Fibroblast of villous mesenchyme (primary cell): ENCODE measurements at places on chromosomes 4 and X. TPM values are rescaled to one million over a fixed set of nuclear protein-coding genes. Genes with fewer than 3 reads are reported as not detected.
A peak's percentile ranks its signal among the peaks of the same experiment; 100 is the strongest.

GRCh38 chrX:2635342-2635741 is 55.8 kb upstream of the CD99 start:
- peak; percentile 48 for DNase-seq

- peak; percentile 8 for DNase-seq
Observed at GRCh38 chr4:12555011-12555410, 929.1 kb downstream of the RAB28 start.

- DNase-seq = peak; percentile 93
Observed at GRCh38 chr4:7890635-7891393, 48.8 kb downstream of the AFAP1 start.

- no peak for DNase-seq
Observed at GRCh38 chrX:133983974-133984845, 1.2 kb downstream of the GPC3 start.

The SLC26A1 gene
- total RNA-seq = under 0.01 and 0.32 TPM in 2 replicates

GRCh38 chr4:128564081-128564630 is 245.3 kb upstream of the JADE1 start:
- DNase-seq = no peak

- DNase-seq = no peak
Observed at GRCh38 chr4:82885410-82885809, 5.5 kb downstream of the SEC31A start.

DNA sequence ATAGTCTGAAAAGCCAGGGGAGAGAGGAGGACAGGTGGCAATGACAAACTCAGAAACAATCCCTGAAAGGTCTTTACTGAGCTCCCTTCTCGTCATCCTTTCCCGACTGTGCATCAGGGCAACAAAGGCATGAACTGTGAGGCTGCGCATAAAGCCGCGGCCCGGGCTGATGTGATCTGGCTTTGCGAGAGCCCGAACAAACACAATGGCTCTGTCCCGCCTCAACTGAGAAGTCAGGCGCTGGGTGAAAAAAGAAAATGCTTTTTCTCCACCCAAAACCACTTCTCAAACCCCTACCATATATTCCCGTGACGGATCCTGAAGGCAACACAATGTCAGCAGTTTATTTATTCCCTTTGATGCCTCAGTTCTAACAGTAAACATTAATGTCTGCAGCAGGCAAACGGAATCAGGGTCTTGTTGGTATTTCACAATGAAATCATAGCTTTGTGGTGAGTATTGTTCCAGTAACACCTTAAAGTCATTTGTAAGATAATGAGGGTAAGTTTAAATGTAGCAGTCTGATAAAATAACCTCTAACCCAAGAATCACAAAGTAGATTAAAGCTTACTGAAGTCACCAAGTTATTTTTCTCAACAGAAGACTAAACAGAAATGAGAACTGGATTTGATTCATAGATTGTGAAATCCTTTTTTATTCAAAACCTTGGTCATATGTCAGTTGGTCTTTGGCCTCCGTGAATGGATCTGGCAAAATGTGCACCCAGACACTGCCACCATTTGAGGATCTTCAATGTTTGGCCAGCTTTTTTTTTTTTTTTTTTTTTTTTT is 67.4 kb downstream of the APBB2 start:
- DNase-seq = peak; percentile 56

GRCh38 chr4:114287079-114287696 is 307.7 kb upstream of the ARSJ start:
- no peak for DNase-seq

The KCND1 gene
- total RNA-seq = 0.32 and 2.6 TPM in 2 replicates

The CLDN22 gene
- under 0.01 TPM in 1 of 2 replicates, not detected in the other for total RNA-seq

The CAMK2D gene
- 84.4 and 161 TPM in 2 replicates for total RNA-seq

DNA sequence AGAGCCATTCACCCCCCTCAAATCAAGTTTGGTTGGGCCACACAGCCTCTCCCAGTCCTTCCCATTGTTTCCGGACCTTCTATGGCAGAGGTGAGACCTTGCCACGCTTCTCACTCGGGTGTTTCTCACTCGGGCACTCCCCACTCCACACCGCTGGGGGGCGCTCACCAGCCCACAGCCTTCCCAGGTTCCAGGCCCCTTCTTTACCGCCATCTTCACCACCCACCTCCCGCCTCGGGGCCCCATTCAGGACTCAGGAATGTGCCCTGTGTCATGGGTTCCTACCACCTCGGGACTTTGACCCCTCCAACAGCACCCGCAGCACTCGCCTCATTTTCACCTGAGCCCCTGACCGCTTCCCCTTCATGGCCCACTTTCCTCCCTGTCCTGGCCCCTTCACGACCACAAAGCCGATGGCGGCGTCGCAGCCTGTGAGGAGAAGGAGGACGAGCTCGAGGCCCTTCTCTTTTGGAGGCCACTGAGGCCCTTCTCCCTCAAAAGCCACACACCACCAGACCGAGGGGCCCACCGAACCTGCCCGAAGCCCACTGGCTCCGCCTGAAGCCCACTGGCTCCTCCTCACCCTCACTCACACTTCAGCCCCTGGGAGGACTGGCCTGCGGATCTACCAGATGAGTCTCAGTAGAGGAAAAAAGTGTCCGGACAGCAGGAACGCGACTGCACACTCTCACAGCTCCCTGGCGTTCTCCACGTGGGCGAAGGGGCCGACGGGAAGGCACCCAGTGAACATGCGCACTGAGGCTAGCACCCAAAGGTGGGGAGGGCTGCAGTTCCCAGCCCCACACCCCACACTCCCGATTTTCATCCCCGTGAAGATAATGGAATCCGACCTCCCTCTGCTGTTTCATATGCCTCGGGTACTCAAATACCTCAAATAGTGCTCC is at the start of gene PAGE1:
Gene PAGE1, minus strand, starts transcription at position 709 of the 905 bp plus-strand sequence. CDS start 1,214 bp downstream, outside the sequence.
- no peak for DNase-seq

DNA sequence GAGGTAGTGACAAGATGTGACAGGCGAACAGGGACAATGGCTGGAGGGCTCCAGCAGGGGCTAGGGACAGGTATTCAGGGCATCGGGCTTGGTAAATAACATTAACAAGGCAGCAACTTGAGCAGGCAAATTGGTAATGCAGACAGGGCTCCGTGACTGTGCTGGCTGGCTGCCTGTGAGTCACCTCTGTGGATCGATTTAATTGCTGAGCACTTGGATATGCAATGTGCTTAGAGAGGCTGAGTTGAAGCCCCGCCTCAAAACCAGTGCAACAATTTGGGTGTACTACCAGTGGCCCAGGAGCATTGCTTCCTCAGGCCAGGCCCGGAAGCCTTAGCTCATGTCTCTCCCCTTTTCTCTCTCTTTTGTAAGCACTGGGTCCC is 19.5 kb downstream of the CNGA2 start:
- DNase-seq = peak; percentile 19

GRCh38 chr4:188984518-188984917 is 845.3 kb downstream of the TRIML1 start:
- DNase-seq = no peak

- no peak for DNase-seq
Observed at GRCh38 chr4:15676899-15677298, 4.7 kb upstream of the FAM200B start.

GRCh38 chrX:77617206-77617605 is 168.8 kb downstream of the ATRX start:
- no peak for DNase-seq

DNA sequence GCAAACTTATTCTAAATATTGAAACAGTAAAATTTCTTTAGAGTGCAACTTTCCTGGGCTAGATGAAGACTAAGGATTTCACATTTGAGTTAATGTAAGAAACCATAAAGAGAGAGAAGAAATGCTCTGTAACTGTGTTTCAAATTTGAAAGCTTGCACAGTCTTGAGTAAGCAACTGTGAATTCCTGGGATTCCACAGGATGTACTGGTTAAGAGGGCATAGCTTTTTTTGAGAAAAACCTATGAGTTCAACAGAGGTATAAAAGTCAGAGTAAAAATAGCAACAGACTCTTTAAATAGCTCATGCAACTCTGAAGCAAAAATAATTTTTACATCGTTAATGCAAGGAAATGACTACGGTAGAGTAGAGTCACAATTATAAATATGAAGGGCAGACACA is 25.5 kb downstream of the ZNF330 start:
- DNase-seq = peak; percentile 61

- DNase-seq = no peak
Observed at GRCh38 chr4:136861091-136861490, 671.2 kb downstream of the PCDH18 start.

- peak; percentile 31 for DNase-seq
Observed at GRCh38 chr4:113146876-113147358, 97.5 kb downstream of the ANK2 start.

The PCSK1N gene
- 0.32 TPM in 1 of 2 replicates, not detected in the other for total RNA-seq

- DNase-seq = no peak
Observed at GRCh38 chrX:48592971-48593370, 4.3 kb upstream of the WDR13 start.

DNA sequence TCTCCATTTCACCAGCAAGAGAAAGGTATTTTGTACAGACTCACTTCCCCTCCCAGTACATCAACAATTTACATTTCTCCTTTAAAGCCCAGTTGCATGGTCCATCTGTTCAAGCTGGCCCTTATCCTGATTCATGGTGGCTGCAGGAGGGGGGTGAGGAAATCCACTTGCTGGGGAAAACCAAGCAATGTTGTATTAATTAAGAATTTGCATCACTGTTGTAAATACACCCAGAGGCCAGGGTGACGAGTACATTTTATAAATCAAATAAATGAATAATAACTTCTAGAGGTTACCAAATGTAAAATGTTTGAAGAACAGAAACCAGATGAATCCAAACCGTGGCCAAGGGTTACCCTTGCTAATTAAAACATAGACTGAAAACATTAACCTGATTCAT is 395.9 kb upstream of the INTU start:
- peak; percentile 82 for DNase-seq

GRCh38 chr4:7806338-7807090 is 133.1 kb downstream of the AFAP1 start:
- peak; percentile 87 for DNase-seq

GRCh38 chr4:146273204-146273901 is 59.0 kb downstream of the REELD1 start:
- DNase-seq = no peak

GRCh38 chrX:110563282-110563681 is 204.6 kb downstream of the RTL9 start:
- no peak for DNase-seq

The UGT2B15 gene
- total RNA-seq = not detected in 2 replicates

DNA sequence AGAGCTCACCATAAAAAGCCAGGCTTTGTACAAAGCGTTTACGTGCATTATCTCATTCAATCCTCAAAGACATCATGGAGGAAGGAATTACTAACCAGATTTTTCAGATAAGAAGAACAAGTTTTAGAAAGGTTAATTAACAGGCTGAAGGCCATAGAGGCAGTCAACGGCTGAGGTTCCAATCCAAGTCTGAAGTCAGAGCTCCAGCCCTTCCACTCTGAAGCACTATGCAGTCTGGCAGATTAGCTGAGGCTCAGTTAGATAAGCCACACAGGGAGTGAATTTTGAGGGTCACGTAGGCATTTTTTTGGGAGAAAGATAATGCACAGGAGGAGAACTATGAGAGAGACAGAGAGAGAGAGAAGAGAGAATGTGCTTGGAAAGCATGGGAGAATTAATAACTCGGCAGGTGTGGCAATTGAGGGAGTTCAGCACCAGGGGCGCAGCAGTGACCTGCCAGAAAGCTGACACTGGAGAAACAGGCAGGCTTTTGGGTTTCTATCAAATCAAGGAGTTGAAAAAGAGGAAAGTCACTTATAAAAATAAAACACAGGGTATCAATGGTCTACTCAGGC is 116.5 kb upstream of the NAP1L5 start:
- DNase-seq = no peak

The NAP1L3 gene
- total RNA-seq = 5.5 and 9.1 TPM in 2 replicates

The FAM9B gene
- total RNA-seq = not detected in 2 replicates

DNA sequence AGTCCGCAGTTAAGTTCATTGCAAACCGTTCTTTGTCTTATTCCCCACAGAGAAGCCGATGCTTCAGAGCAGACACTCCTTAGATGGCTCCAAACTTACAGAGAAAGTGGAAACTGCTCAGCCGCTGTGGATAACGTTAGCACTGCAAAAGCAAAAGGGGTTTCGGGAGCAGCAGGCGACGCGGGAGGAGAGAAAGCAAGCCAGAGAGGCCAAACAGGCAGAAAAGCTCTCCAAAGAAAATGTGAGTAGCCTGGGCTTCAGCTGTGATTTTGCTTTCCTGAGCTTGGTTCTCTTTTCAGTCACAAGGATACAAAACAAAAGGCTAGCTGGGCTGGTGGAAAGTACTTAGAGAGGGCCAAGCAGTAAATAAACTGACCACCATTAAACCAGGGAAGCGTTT is 64.0 kb downstream of the AASDH start:
- no peak for DNase-seq

The C4orf17 gene
- not detected in 2 replicates for total RNA-seq

The MGAT4D gene
- not detected in 2 replicates for total RNA-seq

The SRPK3 gene
- total RNA-seq = 0.86 and 0.97 TPM in 2 replicates

- no peak for DNase-seq
Observed at GRCh38 chr4:92477298-92477697, 173.5 kb downstream of the GRID2 start.

GRCh38 chr4:145414226-145414625 is 67.4 kb upstream of the SMAD1 start:
- no peak for DNase-seq

DNA sequence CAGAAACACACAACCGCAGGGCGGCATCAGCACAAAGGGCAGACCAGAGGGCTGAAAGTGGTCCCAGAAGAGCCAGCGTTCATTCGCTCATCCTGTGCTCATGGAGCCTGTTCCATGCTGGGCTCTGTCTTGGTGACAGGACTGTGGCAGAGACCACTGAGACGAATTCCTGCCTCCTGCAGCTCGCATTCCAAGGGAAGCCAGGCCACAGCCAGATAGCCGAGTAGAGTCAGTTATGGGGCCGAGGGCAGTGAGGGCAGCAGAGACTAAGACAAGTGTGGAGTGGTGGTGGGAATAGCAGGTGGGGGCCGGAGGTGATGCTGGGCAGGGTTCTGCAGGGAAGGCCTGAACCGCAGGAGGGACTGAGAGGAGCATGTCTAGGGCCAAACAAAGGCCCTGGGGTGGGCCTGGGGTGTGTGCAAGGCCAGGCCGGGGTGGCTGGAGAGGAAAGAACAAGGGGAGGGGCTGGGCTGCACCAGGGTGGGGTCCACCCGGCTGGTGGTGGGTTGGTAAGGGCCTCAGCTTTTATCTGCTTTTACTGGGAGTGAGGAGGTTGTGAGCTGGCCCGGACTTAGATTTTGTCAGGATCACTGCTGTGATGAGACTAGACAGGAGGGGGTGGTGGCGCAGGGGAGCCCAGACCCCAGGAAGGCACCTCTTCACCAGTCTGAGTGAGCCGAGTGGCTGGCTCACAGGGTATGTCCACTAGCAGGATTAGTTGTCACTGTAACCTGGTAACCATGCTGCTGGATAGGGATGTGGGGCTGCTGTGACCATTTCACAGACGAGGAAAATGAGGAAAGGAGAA is 6.3 kb downstream of the PSAPL1 start:
- no peak for DNase-seq

GRCh38 chr4:6020613-6021012 is 2.4 kb upstream of the C4orf50 start:
- no peak for DNase-seq

- peak; percentile 57 for DNase-seq
Observed at GRCh38 chr4:71212216-71212615, 126.6 kb upstream of the SLC4A4 start.

GRCh38 chrX:43688586-43688985 is 32.5 kb downstream of the MAOA start:
- DNase-seq = peak; percentile 33

DNA sequence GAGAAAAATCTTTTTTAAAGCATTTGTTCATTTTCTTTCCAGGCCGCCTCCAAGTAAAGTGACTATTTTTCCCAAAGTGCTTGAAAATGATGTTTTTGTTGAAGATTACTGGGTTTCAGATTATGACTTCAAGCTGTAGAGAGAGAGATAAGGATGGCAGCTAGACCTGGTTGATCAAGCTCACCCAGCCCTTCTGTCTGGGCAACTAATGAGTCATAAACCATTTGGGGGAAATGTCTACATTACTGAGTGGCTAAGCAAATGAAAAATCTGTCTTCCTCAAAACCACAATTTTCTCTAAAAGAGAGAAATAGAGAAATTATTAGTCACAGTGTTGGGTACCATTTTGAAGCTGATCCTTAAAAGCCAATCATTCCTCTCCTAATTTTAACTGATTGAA is 355.4 kb upstream of the CPEB2 start:
- DNase-seq = no peak
